Sigmoid colon (tissue), 7 donors: ENCODE measurements at places on chromosomes 2 and 18. TPM values are rescaled to one million over a fixed set of nuclear protein-coding genes. Genes with fewer than 3 reads are reported as not detected.

ZSWIM2 gene
- not detected for polyA plus RNA-seq

DNA sequence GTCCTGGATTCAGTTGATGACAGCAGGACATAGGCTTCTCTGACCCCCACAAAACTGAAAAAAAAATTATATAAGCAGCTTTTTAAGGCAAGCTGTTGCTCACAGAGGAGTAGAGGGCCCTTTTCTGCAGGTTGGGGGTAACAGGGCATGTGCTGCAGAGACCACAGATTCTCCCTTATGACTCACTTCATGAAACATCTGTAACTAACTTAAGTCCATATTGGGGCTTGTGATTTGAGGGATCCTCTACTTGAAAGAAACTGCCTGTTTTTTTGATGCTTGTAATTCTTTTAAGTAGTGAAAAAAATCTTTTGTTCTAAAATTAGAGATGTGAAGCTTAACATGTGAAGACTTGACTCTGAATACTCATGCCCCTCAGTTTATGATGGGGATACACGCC, 33.4 kb downstream of the XRCC5 start:
- no peak for DNase-seq

DNA sequence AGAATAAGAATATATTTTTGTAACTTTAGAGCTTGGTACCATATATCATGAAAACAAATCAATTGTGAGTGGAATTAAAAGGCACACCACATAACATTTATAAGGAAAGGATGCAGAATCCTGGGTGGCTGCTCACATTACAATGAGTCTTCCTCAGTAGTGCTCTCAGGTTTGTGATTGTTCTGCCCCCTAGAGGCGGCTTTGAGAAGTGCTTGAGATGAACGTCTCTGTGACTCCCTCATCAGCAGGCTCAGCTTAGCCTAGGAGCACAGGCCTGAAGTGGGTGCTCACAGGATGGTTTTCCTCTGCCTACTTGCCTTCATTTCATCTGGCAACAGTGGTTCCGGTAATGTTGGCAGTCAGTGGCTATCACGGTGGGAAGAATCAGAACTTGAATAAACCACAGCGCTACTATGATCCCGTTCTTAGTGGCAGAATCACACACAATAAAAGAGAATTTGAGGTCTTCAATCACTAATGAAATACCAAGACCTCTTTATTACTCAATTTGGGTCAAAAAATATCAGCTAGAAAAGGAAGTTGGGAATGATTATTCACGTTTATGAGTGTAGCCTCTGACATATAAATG, 38.1 kb upstream of the B4GALT6 start:
- peak; percentile 84 for DNase-seq

DNA sequence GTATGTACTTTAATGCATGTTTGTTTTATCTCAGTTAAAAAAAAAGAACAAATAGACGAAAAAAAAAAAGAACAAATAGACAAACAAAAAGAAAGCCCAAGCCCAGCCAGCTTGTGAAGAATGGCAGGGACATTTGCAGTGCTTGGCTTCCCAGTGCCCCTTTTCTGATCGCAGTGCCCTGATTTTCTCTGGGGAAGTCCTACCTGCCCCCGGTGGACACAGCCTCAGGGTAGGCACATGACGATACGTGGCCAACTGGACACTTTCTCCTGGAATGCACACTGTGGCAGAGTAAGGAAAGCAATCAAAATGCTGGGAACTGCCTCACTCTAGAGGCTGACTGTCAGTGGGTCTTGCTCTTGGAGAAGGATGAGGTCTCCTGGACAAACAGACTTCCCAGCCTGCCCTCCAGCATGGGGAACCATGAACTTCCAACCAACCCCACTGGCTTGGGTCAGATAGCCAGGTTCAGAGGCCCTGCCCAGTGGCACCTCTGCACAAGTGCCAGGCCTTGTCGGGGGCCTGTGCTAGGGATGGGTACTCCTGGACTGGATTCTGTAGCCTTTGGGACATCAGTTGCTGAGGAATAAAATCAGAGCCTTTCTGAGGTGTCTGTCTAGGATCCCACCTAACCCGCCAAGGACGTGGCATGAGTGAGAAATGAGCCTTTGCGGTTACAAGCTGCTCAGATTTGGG, 76.7 kb downstream of the INHBB start:
- peak; percentile 47 for DNase-seq

- DNase-seq = no peak
These were observed 1.8 kb downstream of the NEU2 start for GRCh38 chr2:233034091-233034882.

- no peak for DNase-seq
These were observed 112.6 kb downstream of the KLHL29 start for GRCh38 chr2:23497536-23497935.

DNA sequence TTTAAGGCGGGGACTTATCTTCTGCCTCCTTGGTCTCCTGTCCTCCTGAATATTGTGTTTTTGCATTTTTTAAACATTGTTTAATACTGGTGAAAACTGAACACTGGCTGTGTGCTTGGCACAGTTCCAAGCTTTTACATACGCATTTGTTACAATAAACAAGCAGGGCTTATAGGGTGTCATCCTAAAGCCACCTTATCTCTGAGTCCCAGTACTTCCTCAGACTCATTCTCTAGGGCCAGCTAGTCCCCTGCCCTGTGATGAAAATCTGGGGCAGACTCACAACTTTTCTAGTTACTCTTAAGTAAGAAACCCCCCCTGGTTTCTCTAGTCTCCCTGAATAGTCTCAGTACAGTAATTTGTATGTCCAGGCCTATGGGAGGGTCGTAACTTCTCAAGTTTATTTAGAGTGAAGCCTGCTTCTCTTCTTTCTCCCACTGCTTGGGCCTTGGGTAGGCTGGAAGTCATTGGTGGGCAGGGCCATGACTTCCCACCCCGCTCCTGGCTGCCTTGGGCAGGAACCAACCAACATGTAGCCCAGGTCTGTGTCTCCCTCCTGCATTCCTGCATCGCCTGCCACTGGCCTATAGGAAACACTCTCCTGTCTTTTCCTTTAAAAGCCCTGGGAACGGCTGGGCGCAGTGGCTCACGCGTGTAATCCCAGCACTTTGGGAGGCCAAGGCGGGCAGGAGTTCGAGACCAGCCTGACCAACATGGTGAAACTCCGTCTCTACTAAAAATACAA, 7.7 kb upstream of the KCNE4 start:
- no peak for DNase-seq

DNA sequence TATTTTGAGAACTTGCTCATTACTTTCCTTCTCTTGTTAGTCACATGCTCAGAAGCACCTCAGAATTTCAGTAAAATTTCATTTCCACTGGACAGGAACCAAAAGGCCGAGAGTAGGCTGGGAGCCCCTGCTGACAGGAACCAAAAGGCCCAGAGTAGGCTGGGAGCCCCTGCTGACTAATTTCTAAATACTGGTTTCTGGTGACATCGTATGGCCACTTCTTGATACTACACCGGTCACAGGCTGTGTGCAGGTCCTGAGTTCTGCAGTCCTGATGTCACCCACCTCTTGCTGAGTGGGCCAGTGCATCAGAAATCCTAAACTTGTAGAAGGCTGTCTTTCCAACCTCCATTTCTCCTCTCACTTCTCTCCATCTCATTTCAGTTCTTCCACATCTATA, 17.7 kb upstream of the EN1 start:
- no peak for DNase-seq

DNA sequence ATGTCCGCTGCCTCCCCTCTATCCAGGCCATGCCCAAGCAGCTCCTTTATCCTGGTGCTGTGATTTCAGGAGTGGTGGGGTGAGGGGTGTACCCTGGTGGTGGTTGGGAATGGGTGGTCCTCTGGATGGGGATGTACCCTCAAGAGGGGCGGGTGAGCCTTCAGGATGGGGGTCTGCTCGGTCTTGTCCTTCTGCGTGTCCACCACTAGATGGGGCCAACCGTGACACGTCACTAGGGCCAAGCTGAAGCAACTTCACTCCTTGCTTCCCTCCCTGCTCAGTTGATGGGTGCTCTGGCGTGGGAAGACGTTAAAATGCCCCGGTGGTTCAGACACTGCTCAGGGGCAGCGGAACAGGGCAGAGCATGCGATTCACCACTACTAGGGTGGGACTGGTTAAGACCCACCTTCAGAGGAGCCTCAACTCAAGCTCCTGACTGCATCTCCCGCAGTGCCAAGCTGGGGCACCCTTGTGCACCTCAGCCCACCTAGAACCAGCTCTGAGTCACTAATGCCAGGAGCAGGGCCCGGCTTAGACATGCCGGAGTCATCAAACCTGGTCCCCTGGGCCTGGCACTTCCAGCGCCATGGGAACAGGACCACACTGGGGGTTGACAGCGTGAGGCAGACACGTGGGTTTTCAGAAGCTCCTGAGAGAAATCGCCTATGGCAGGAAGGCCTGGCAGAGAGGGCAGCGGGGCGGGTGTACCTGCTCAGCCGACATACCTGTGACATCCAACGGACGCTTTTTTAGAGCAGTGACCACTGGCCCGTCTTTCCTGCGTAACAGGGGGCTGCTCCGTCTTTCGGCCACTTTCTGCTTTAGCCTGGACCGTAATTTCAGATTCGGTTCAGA, 256.7 kb downstream of the HDAC4 start:
- no peak for DNase-seq

DNA sequence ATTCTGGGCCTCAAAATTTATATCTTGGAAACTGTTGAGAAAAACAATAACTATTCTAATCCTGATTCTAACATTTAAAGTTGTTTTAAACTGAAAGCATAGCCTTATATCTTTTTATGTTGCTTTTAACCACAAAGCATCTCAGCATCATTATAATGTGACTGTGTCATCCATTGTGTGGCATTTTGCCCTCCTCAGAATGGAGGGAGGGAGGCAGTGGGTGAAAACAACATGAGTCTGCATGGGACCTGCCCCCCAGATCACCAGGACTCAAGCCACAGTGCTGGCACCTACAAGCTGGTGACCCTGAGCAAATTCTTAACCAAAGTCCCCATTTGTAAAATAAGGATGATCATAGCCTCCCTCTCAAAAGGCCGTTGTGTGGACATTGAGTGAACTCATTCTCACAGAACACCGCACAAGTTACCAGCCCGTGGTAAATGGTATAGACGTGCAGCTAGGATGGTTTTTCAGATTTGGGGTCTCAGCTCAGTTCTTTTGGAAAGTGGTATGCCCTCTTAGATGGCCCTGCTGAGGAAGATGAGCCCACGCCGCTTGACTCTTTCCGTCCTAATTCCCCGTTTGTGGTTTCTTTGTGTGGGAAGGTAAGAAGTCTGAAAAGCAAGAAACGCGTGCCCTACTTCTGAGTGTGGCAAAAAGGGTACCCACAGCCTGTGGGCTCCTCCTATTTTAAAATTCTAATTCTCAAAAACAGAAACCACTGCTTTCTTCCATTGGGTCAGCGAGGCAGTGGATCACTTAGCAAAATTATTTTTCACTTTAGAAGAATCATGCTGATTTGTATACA, 305.0 kb upstream of the ID2 start:
- no peak for DNase-seq
